ENCODE measurements at places on chromosomes 2 and 18.

DNA sequence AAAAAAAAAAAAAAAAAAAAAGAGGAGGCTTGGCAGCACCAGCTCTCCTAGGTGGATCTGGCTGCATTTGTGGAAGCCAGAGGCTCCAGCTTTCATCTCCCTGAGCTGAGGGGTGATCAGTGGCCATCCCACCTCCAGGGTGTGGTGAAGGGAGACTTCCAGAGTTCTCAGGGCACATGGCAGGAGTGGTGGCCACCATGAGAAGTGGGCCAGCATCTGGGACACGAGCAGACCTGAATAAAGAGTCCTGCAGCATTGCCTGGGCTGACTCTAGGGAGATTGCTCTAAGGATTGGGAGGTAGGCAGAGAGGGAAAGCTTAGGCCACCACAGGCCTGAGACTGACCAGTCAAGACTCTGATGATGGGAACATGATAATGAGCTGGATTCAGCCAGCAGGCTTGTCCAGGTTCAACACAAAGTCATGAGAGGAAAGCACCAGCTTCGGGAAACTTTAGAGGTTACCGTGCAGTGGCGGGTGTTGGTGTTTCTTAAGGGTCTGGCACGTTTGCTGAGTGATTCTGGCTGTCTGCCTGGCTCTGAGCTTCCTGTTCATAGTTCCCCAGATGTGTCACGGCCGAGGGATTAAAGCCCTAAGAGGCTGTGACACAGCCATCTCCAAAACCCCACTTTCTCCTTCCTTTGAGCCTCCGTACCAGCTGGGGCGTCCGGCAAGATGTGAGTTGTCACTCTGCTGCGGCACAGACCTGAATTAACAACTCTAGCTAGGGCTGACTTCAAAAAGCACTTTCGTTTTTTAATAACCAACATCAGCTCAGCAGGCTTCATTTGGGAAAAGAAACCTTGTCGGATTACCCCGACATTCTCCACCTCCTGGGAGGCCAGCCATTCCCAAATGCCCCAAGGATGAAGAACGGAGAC lies 38.3 kb upstream of the IL1R1 start:
- peak; percentile 50 for DNase-seq

- no peak for DNase-seq
Measured at GRCh38 chr18:79637921-79638909, 41.4 kb upstream of the CTDP1 start.

DNA sequence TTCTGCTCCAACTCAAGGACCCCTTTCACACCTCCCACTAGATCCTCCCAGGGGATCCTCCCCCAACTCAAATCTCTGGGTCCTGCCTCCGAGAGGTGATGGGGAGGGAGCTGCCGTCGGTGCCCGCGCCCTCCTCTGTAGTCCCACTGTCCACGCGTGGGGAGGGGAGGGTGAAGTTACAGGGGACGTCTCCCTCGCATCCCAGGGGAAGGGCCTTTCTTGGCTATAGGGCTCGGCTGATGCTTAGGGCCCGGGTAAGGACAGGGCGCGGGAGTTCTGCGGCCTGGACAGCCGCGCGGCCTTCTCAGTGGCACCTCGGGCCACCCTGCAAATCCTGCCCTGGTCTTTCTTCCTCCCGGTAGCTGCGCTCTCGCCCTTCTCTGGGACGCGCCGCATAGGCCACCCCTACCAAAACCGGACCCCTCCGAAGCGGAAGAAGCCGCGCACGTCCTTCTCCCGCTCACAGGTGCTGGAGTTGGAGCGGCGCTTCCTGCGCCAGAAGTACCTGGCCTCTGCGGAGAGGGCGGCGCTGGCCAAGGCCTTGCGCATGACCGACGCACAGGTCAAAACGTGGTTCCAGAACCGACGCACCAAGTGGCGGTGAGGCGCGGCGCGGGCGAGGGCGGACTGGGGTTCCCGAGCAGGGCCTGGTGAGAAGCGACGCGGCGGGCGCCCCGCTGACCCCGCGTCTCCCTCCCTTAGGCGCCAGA lies 1.2 kb downstream of the TLX2 start:
- no peak for DNase-seq

GRCh38 chr2:241540771-241541561 lies 17.6 kb upstream of the BOK start:
- no peak for DNase-seq

- no peak for DNase-seq
Measured at GRCh38 chr2:96138179-96139145, at the start of gene ASTL. Gene ASTL, minus strand, starts transcription at chr2:96138502. Its CDS starts 66 bp downstream, at chr2:96138436.

- DNase-seq, result no peak
Measured at GRCh38 chr2:147051248-147051647, 793.6 kb upstream of the ACVR2A start.

GRCh38 chr18:3819961-3820360 lies 370.0 kb downstream of the TGIF1 start:
- DNase-seq, result no peak

- no peak for DNase-seq
Measured at GRCh38 chr18:9820127-9820526, 65.6 kb upstream of the TXNDC2 start.

DNA sequence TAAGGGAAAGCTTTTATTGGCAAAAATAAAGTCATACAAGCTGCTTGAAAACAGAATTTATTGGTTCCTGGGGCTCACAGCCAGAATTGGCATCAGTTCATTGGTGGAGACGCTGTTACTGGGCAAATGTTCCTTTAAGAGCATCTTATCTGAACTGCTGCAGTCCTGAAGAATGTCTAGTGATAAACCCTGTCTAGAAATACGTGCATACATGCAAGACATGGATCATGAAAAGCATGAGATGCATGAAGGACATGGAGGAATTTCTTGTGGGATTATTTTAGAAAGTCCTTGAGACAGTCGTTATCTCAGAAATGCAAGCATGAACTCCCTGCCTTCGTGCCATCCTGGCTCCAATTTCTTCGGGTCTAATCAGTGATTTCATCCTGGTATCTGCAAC lies 32.5 kb upstream of the FHOD3 start:
- no peak for DNase-seq

GRCh38 chr2:198630384-198630783 lies 826.0 kb downstream of the PLCL1 start:
- no peak for DNase-seq

GRCh38 chr2:10903861-10904210 lies 7.9 kb upstream of the KCNF1 start:
- no peak for DNase-seq

DNA sequence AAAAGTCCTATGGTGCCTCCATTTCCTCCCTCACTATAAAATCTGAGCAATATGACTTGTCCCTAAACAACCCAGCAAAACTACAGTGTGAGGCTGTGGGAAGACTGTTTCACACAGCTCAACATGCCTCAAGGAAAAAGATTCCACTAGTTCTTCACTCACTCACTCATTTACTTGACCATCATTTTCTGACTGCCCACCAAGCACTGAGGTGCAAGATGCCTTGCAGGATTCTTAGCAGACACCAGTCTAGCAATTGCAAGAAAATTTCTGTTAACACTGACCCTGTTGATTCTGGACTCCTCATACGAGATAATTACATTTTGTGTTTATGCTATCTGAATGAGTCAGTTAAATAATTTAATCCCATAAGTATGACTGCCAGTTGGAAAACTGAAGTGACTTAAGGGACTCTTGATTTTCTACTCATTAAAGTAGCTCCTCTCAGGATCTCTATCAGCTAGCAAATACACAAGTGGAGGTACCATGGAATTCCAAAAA lies 51.9 kb upstream of the PCBP1 start:
- DNase-seq, result no peak

GRCh38 chr2:111167076-111167862 lies 46.6 kb downstream of the BCL2L11 start:
- DNase-seq, result no peak

GRCh38 chr2:240760576-240761246 lies 59.3 kb downstream of the KIF1A start:
- no peak for DNase-seq

DNA sequence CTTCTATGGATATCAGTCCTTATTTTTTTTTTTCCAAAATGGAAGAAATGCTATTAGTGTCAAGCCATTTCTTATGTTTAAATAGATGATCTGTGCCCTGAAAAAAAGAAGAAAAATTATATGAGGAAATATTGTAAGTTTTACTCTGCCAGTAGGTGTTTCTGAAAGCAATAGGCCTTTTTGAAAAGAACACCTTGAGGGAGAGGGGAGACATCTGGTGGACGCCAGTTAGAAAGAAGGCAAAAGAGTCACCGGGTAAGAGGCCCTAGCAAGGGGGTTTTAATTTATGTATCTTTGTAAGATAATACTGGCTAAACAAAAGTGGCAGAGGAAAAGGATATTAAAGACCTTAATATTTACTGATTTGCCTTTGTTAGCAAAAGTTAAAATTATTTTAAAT lies 56.1 kb downstream of the DYNAP start:
- DNase-seq, result no peak

- no peak for DNase-seq
Measured at GRCh38 chr2:11359865-11360264, 15.4 kb upstream of the ROCK2 start.

DNA sequence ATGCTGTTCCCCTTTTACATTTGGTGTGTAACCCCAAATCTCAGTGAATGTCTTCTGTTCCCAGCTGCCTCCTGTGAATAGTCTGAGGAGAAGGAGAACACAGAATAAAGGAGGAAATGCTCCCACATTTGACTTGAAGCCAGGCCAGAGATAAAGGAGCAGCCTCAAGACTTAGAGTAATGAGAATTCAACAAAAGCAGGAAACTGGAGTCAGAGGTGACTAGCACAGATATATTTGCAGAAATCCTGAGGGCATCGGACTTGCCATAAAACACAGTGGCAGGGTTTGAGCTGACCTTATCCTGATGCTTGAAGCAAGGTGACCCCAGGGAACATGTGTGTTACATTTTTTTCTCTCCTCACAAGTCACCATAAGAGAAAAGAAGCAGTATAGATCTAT lies 291.4 kb upstream of the RND3 start:
- DNase-seq, result no peak

DNA sequence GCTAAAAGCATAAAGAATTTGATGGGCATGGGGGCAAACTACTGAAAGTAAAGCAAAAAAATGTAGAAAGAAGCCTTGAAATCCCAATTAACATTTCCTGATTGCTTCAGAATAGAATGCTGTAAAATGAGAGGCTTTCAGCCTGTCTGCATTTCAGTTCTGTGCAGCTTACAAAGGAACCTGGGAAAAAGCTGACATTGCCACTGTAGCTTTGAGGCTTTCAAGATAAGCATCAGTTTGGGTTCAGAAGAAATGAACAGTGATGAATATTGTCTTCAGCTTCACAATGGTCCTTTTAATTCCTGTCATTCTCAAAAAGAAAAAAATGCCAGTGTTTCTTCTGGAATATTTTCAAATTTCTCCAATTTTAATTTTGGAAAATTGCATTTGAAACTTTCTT lies 242.7 kb downstream of the LRRTM1 start:
- DNase-seq, result no peak

DNA sequence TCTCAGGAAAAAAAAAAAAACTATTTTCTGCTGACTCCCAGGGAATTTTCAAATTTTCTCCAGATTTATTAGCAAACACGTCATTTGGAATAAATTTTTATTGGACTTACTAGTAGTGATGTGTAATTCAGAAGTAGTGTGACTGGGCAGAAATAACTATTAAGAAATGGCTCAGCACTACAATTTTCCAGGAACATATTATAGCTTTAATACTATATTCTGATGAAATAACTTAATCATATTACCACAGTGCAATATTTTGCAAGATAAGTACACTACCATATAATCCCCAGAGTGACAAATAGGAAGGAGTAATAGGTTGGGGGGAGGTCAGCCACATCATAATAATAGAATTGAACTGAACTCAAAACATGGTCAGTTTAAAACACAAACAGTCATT lies 19.7 kb upstream of the TNFAIP6 start:
- DNase-seq, result no peak

DNA sequence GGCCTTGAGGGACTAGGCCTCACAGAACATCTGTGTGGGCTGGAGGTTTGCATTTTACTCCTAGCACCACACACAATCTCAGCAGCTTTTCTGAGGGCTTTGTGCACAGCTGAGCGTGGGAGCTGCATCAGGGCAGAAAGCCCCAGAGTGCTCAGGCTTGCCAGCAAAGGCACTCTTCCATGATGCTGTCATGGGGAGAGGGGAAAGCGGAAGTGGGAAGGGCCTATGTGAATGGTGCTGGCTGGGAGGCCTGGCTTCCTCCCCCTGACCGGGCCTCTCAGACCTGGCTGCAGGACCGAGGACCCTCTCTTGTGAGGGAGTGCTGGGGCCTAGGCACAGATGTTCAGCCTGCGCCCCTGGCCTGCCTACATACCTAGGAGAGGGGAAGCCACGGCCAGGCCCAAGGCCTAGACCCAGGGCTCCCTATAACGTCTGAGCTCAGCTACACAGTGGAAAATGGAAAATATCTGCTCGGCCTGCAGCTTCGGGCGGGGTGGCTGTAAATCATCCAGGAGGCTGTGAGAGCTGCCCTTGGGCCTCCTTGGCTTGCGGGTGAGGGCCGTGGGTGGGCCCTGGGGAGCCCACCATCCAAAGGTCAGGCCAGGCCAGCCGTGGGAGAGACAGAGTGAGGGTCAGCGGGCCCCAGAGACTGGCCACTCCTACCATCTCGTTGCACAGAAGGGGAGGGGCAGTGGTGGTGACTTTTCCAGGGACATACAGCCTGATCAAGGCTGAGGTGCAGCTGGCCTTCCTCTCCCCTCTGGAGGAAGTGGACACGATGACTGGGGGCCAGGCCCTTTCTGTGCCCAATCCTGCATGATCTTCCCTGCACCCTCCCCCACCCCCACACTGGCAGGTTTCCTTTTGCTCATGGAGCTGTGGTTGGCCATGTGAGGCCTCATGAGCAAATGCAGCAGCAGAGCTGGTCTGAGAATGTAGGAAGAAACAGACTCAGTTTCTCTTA lies 22.8 kb downstream of the GLI2 start:
- DNase-seq, result no peak

DNA sequence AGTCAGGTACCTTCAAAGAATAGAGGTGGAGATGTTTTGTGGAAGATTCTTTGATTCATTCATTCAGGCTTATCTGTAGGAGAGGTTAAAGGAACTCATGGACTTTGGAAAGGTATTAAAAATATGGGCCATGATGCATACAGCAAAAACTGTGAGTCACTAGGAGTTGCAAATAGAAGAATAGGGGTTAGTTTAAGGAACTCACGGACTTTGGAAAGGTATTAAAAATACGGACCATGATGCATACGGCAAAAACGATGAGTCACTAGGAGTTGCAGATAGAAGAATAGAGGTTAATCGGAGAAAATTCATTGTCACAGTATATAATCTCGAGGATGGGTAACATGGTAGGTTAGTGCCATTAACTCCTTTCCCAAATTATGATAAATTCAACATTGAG lies 41.2 kb downstream of the SLC9A2 start:
- no peak for DNase-seq

GRCh38 chr2:228417956-228418355 lies 236.5 kb upstream of the SPHKAP start:
- no peak for DNase-seq

DNA sequence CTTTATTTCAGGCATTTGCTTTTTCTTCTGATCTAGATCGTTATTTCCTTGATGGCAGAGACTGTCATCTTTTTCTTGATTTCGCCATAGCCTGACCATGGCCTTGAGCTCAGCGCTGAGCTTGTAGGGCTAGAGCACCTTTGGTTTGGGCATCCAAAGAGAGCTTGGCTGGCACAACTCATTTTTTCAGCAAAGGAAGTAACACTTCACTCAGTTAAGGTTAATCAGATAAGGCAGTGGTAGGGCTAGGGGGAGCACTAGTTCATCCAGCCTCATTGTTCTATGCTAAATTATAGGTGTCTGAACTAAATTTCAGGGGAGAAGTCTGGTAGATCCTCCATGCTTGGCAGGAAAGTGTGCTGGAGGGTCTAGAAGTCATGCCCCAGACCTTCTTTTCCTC lies 125.0 kb downstream of the SETBP1 start:
- DNase-seq, result no peak
